Osteocyte (in vitro differentiated cells): ENCODE measurements at places on chromosomes 6 and 20.

- no peak for DNase-seq
These were observed 19.3 kb downstream of the RBM38 start for GRCh38 chr20:57410398-57410920.

- DNase-seq = no peak
These were observed 5.9 kb downstream of the CST1 start for GRCh38 chr20:23744817-23745216.

DNA sequence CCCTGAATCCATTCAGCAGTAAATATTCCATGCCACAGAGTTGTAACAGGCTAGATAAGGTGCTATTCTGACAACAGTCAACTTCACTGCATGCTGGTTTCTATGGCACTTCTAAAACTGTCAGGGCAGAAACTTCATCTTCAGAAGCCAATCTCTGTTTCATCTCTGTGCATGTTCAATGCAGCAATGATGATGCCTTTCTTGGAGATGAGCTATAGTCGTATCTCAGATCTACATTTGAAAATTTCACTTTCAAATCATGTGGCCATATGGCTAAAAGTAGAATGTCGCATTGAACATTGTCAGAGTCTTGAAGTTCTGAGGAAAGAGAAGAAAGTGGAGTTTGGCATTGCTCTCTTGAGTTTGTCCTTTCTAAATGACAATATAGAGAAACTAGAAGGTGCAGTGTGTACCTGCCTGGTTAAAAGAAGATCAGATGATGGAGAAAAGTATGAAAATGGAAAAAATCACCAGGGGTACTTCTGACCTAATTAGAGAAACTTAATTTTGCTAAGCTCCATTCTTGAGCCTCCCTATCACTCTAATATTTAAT is 49.0 kb upstream of the VSTM2L start:
- no peak for DNase-seq

GRCh38 chr6:112149236-112149635 is 61.8 kb downstream of the FAM229B start:
- DNase-seq = no peak

GRCh38 chr6:98574984-98575383 is 259.4 kb upstream of the POU3F2 start:
- no peak for DNase-seq

GRCh38 chr6:38973178-38974057 is 75.2 kb upstream of the GLP1R start:
- DNase-seq = no peak

DNA sequence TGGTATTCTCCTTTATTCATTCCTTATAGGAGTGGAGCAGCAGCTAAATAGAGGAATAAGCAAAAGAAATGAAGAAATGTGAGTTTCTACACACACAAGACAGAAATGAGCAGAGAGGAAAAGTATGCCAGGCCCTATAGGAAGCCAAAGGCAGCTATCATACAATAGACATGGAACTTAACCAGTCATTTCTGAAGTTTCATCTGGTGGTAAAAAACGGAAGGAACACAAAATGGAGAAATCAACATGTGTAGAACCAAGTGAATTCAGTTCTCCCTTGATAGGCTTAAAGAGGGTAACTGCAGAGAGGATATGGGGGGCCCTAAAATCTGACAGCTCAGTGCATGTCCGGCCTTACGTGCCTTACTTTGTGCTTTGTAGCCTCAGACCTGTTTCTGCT is 44.6 kb downstream of the TSBP1 start:
- no peak for DNase-seq

DNA sequence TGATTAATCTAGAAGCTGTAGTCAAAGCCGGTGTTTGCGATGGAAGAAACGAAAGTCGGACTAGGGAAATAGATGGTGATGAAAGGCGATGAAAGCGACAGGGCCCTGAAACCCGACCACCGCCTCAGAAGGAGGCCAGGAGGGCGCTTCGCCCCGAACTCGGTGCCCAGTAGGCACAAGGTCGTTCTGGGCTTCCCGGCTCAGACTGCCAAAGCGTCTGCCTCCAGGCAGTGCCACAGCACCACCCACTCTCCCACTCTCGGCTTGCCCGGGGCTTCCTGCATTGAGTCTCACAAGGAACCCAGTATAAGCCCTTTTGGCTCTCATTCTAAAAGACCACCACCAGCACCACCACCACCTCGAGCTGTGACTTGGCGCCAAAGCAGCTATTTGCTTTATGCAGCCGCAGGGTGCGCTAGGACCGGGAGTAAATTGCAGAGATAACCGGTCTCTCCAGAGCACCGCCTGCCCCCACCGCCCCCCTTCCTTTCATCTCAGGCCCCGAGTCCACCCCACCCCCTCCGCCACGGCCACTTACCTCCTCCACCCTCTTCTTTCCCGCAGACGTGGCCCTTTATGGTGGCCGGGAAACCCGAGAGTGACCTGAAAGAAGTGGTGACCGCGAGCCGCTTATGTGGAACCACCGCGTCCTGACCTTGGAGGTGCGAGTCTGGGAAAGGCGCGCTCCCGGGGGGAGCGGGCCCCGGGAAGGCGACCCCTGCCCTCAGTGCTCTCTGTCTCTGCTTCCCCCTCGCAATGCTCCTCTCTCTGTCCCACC is 2.4 kb downstream of the TCF21 start:
- no peak for DNase-seq

DNA sequence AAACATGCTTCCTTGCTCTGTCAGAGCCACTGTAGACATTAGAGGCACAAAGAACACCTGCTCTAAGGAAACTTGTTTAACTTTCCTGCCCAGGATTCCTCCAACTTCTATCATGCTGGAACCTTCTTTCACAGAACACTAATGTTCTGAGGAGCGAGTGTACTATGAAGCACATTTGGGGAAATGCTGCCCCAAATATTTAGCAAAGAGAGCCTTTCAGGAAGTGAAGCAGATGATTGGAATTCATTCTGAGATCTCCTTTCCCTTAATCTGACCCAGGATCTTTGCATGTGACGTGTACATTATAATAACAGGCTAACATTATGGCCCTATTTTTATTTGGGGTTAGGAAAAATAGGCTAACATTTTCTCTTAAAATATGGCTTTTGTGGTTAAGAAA is 21.0 kb upstream of the FYN start:
- DNase-seq = no peak

DNA sequence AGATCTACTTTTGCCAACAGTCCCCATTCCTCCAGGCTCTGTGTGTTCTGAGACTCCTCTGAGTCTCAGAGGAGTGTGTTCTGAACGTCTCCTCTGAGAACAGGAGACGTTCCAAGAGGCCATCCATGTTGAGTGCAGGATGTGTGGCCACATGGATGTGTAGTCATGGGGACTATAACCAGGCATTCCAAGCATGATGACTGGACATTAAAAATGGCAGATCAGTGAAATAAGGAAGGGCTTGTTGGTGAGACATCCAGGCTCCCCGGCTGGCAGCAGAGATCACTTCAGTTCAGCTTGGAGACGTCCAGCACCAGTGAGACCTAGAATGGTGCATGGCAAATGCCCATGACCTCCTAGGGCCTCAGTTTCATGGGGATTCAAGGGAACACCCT is 34.3 kb upstream of the POU5F1 start:
- DNase-seq = no peak

DNA sequence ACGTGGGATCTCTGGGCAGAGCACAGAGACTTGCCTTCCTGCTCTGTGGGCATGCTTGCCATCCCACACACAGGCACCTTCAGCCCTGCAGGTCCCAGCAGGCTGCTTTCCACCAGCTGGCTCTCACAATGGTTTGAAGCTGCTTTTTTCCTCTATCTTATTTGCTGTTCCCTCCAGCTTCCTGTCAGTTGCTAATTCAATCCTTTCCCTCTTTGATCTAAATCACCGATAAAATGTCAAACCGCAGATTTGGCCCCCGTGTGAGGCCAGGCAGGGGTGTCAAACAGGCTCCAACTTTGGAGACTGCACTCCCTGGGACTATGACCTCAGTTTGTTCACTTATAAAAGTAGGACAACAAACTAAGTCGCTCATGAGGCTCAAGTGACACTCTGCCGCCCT is 40.6 kb upstream of the PCMTD2 start:
- DNase-seq = no peak

DNA sequence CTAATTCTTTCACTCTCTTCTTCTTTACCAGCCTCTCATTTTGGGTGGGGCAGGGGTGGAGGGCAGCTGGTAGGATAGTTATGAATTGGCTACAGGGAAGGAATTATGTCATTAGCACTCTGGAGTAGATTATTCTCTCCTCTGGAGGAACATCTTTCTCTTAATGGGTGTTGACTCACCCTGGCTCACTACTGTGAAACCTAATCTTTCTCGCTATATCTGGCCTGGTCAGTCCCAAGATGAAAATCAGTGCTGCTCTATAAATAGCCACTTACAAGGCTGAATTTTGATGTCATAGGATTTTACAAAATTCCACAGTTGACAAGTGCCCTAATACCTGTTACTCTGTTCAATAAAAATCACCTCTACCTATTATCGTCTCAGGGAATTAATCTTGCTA is 151.3 kb downstream of the COL9A1 start:
- no peak for DNase-seq

GRCh38 chr6:90098627-90099026 is 198.0 kb downstream of the BACH2 start:
- no peak for DNase-seq

DNA sequence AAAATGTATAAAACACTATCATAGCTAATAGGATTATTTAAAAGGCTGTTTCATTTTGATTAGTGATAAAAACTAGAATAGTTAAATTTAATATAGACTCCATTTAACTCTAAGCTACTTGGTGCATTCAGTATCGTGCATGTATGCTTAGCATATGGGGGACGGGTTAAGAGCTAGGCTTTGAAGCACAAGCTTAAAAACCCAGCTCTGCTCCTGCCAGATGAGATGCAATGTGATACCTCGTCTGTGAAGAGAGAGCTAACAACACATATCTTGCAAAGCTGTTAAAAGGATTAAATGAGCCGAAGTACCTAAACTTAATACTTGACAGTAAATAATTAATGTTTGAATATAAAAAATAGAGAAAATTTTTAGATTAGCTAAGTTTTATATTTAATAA is 42.2 kb downstream of the DTNBP1 start:
- DNase-seq = no peak

- no peak for DNase-seq
These were observed 88.1 kb downstream of the ERMARD start for GRCh38 chr6:169839493-169839892.

GRCh38 chr20:6053776-6054688 is at the start of gene LRRN4:
Gene LRRN4 (minus strand): TSS chr20:6054060. CDS start chr20:6052799, 1,261 bp downstream.
- DNase-seq = no peak

DNA sequence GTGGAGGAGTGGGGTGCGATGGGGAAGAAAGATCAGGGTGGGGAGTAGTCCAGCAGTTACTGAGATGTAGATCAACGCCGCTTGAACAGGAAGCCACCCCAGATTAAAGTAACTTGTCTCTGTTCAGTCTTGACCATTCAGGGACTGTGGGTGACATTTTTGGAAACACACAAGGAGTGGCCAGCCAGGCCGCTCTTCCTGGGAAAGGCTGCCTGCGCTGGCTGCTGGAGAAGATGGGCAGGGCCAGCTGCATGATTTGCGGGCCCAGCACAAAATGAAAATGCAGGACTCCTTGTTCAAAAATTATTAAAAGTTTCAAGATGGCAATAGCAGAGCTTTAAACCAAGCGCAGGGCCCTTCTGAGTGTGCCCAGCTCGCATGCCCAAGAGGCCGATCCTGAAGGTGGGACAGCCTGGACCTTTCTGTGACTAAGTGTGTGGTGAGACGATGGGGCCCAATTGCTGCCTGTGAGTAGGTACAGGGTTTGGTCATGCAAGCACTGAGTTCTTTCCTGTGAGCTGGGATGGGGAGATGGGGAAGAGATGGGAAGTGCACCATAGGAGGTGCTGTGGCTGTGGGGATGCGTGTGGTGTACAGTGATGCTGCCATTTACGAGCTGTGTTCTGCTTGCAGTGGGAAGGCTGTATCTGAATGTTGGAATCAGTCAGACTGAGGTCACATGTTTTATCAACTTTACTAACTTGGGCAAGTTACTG is 51.3 kb downstream of the DAAM2 start:
- no peak for DNase-seq

- no peak for DNase-seq
These were observed 83.0 kb downstream of the SCAF8 start for GRCh38 chr6:154815938-154816820.

GRCh38 chr6:125203395-125203794 is 49.8 kb downstream of the TPD52L1 start:
- no peak for DNase-seq

DNA sequence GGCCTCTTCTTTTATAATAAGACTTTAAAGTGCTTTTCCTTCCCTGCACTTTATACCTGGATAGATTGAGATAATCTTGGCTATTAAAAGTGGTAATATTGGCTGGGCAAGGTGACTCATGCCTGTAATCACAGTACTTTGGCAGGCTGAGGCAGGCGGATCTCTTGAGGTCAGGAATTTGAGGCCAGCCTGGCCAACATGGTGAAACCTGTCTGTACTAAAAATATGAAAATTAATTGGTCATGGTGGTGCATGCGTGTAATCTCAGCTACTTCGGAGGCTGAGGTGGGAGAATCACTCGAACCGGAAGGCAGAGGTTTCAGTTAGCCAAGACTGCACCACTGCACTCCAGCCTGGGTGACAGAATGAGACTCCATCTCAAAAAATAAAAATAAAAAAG is 197.1 kb upstream of the RGS17 start:
- DNase-seq = no peak

- no peak for DNase-seq
These were observed 134.2 kb downstream of the CEP57L1 start for GRCh38 chr6:109229536-109229935.

- no peak for DNase-seq
These were observed 14.8 kb downstream of the SEMG2 start for GRCh38 chr20:45235995-45236394.

DNA sequence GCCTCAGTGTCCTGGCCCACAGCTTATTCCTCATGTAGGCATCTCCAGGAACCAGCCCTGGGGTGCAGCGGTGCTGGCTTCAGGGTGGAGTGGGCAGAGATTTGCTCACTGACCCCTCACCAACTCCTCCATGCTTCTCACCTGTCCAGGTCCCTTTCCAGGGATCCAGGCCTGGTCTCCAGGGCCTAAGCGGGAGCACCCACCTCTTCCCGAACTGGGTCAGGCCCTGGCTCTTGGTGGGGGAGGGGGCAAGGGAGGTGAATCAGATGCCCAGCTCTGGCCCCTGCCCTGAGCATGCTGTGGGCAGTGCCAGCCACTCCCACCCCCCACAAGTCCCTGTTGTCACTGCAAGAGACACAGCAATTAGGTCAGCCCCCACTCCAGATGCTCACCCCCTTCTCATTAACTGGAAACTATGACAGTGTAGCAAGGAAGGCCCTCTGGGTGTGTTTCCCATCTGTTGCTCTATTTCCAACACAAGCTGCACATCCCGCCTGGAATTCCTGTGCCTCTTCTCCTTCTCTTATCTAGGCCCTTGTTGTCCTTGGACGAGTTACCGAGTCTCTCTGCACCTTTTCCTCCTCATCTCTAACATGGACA is 37.0 kb downstream of the MDFI start:
- DNase-seq = no peak

GRCh38 chr20:48893374-48893773 is 28.1 kb upstream of the ARFGEF2 start:
- no peak for DNase-seq

- DNase-seq = no peak
These were observed 265.1 kb upstream of the CDYL start for GRCh38 chr6:4510906-4511640.

GRCh38 chr6:53466257-53466656 is 78.6 kb downstream of the GCLC start:
- no peak for DNase-seq
